ENCODE measurements at places on chromosomes 3 and 15. TPM values are rescaled to one million over a fixed set of nuclear protein-coding genes. Genes with fewer than 3 reads are reported as not detected.

MKRN3 gene
- total RNA-seq: 0.14 TPM

HTR3E gene
- 1.8 TPM for total RNA-seq

- no peak for DNase-seq
- H3K4me3 ChIP-seq: no peak overlapping the region
- H3K4me1 ChIP-seq: no peaks in the 10 kb centered on the region
These were observed 313.9 kb downstream of the POLQ start for GRCh38 chr3:121231872-121232271.

DNA sequence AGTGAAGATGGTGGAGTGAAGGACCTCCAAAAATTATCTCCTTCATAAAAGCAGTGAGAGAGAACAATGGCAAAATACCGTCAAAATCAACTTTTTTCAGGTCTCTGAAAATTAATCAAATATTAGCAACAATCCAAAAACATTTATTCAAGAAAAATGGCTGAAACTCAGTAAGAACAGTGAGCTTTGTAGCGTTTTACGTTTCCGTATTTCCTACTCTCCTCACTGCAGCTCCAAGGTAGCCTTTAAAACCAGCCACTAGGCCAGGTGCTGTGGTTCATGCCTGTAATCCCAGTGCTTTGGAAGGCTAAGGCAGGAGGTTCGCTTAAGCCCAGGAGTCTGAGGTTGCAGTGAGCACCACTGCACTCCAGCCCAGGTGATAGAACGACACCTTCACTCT lies 38.5 kb downstream of the ATP10A start:
- H3K36me3 ChIP-seq: no peaks in the 10 kb centered on the region
- no peak overlapping the region for H3K27ac ChIP-seq
- H3K4me3 ChIP-seq: no peak overlapping the region
- H3K4me1 ChIP-seq: no peaks in the 10 kb centered on the region

- no peaks in the 10 kb centered on the region for H3K4me1 ChIP-seq
- H3K27ac ChIP-seq: no peak overlapping the region
- no peak for DNase-seq
- no peak overlapping the region for H3K4me3 ChIP-seq
- no peaks in the 10 kb centered on the region for H3K36me3 ChIP-seq
- no peaks in the 10 kb centered on the region for H3K27me3 ChIP-seq
These were observed 110.9 kb downstream of the BDH1 start for GRCh38 chr3:197444793-197445379.

Measured in transverse colon (tissue), 4 donors.